ENCODE measurements at places on chromosomes 12 and 14.

DNA sequence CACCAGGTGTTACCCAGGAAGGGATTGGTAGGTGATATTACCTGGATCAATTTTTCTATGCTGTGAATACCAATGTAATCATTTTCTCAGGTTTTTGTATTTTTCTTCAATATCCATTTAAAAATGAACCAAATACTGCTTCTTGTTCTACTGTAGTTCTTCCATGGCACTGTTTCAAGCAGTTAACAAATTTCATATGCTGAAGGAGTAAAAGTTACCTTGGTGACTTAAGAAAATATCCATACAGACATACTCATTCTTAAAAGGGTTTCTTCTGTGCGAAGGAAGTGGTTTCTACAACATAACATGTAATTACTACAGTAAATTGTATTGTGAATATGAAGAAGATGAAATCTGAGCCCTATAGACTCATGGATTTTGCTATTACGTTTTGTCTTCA lies 222.5 kb downstream of the TMEM117 start:
- DNase-seq: no peak

DNA sequence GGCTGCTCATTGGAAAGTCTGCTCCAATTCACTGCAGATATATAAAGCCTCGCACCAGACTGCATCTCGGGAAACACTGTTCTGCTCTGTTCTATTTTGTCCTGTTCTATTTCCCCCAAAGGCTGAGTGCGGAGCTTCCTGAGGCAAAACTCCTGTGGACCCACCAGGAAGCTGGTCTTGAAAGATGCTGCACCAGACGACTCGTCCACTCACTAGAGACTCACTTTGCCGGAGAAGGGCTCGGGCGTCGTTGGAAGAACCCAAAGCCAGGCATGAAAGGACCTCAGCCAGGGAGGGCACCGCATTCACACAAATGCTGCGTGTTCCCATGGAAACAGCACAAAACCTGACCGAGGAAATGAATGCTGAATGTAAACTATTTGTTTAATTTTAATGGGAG lies 331.2 kb upstream of the SFSWAP start:
- DNase-seq: no peak

DNA sequence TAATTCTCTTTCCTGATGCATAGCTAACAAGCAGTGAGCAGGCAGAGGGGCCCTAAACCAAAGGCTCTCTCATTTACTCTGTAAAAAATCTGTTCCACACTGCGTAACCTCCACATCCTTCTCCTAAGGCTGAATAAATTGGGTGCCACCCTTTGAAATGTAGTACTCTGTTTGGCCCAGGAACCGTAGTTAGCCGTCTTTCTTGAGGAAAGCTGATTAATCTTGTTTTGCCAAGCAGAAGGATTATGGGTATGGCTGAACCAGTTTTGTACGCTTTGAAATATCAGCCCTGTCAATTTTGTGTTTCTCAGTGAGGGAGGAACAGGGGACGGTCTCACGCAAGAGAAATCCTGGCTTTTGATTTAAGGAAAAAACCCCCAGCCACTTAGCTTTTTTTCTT lies 19.7 kb downstream of the EML1 start:
- DNase-seq: no peak

DNA sequence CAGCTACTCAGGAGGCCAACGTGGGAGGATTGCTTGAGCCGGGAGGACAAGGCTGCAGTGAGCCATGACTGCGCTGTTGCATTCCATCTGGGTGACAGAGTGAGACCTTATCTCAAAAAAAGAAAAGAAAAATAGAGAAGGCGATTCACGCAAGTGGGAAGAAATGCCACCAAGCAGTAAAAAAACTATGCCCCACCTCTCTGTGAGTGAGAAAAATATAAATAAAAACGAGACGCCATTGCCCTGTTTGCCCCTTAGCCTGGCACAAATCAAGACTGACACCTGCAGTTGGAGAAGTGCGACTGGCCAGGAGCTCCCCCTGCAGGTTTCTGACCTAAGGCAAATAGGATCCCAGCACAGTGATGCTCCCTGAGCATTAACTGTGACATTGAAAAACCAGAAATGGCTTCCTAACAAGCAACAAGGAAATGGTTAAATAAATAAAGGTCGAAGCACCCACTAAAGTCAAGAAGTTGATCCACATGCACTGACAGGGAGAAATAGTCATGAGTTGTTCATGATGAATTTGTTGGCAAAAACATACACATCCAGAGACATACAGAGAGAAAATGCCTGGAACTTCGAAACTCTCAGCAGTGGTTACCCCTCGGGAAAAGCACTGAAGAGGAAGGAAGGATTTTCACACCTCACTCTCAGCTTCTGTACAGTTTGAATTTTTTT lies 21.1 kb downstream of the GSC start:
- no peak for DNase-seq

DNA sequence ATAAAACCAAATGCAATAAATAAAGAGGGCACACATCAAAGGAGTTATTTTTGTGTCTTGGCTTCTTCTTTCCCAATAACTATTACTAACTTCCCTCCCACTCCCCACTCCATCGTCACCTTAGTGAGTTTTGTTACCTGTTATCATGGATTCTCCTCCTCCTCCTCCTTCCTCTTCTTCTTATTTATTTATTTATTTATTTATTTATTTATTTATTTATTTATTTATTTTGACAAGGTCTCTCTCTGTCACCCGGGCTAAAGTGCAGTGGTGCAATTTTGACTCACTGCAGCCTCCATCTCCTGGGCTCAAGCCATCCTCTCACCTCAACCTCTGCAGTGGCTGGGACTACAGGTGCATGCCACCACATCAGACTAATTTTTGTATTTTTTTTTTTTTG lies 26.4 kb downstream of the WIF1 start:
- DNase-seq: no peak

GRCh38 chr14:89209558-89209957 lies 207.5 kb downstream of the FOXN3 start:
- DNase-seq: no peak

DNA sequence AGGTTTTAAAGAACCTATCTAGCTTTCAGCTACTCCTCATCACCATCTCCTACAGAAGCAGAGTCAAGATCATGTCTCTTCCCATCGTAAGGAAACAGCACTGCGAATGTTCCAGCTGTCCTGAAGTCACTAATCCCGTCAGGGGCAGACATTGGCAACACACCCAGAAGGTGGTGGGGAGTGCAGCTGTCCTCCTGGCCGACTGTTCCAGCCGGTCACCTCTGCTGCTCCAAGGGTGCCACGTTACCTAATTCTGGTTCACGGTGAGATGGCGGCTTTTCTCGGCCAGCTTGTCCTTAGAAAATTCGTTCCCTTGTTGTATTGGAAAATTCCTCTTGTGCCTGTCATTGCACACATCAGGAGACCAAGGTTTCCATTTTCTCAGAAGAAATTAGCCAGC lies 196.2 kb downstream of the ZFP36L1 start:
- no peak for DNase-seq

GRCh38 chr12:104237930-104238329 lies 22.4 kb downstream of the TXNRD1 start:
- no peak for DNase-seq

- no peak for DNase-seq
These were observed 56.2 kb upstream of the TSPAN9 start for GRCh38 chr12:3020850-3021435.

GRCh38 chr14:93496856-93497741 lies 66.4 kb downstream of the UNC79 start:
- no peak for DNase-seq

DNA sequence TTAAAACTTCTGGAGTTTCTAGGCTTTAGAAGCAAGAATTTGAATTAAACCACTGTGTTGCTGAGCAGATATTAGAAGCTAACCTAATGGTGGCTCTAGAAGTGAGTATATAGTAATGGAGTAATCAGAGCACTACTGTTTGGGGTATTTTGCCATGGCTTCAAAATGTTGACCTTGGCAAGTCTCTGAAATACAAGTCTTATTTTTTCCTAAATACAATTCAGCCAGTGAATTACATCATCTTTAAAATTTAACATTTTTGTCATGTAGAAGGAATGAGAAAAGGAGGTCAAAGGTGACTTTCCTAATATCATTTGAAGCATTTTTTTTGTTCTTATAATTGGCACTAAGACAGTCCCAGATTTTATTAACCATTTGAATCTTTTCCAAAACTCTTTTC lies 25.2 kb downstream of the PMCH start:
- DNase-seq: no peak

DNA sequence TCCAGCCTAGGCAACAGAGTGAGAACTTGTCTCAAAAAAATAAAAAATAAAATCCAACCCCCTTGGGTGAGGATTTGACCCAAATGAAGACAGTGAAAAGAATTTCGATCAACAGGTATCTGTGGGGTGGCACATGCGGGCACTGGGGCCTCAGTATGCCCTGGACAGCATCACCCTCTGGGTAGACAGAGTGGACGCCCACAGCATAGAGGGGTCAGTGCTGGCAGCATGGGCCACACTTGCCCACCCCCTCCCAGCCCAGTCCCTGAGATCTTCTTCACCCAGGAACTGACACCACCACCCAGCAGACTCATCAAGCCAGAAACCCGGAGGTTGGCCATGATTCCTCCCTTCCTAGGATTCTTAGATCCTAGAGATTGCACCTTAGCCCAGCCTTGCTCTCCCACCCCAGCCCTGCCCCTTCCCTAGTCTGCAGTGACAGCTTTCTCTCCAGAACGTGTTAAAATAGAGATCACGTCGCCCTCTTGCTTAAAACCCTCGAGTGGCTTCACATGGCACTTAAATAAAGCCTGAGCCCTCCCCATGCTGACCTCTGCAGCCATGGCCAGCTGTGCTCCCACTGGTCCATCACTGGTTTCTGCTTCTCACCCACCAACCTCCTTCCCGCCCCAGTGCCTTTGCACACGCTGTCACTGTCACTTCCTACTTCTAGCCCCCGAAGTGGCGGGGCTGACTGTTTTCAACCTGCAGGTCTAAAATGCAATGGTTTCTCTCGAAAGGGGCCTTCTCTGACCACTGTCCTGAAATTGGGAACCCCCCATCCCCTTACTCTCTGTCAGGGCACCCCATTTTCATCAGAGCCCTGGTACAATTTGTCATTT lies 26.2 kb upstream of the DYNC1H1 start:
- DNase-seq: no peak

DNA sequence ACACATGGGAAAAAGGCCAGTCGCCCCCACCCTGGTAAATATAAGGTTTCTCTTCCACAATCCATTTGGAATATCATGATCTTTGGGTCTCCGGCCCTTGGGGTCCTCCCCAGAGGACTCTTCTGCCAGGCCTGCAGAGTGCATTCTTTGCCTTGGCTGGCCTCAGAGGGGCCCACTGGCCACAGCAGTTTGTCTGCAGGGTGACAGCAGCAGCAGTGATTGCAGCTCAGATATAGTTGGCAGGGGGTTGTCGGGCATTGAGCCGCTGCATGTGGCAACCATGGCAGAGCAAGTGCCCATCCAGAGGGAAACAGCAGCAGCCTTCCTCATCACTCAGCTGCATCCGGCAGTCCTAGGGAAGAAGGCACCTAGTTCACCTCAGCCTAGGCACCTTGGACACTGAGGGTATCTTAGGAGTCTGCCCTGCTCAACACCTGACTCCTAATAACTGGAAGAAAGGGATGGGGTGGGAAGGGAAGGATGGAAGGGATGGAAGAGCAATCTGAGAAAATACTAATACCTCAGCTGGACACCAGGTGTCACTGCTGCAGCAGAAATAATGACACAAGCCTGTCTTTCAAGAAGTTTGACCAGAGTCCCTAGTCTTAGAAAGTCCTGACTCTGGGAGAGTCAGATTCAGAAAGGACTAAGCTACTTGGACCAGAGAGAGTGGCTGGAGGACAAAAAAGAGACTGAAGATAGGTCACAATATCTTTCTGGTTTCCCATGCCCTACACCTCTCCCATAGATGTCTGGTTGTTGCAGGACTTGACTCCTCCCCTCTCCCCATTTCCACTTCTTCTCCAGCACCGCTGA lies 8.9 kb downstream of the AJUBA start:
- peak; percentile 27 for DNase-seq

- DNase-seq: no peak
These were observed 2.7 kb downstream of the ART4 start for GRCh38 chr12:14840616-14841015.

DNA sequence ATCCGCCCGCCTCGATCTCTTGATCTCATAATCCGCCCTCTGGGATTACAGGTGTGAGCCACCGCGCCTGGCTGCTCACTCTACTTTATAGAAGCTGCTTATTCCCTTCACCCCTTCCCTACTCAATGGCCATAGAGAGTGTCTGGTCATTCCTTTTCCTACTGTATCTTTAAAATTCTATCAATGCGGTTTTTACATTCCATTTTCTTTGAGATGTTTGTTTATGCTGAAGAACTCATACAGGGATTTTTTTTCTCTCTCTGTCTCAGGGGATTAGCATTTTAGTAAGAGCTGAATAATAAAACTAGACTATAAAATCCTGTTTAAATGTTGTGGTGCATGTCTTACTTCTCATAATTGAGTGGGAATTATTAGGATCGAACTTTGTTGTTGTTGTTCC lies 218.6 kb upstream of the FOXN3 start:
- DNase-seq: no peak

- DNase-seq: no peak
These were observed 9.4 kb upstream of the GPR68 start for GRCh38 chr14:91253795-91254323.

GRCh38 chr14:93132472-93133065 lies 16.8 kb upstream of the ITPK1 start:
- no peak for DNase-seq

- DNase-seq: no peak
These were observed 78.2 kb upstream of the PIK3C2G start for GRCh38 chr12:18183141-18183540.

- DNase-seq: no peak
These were observed 20.1 kb upstream of the RPLP0 start for GRCh38 chr12:120220838-120221575.

DNA sequence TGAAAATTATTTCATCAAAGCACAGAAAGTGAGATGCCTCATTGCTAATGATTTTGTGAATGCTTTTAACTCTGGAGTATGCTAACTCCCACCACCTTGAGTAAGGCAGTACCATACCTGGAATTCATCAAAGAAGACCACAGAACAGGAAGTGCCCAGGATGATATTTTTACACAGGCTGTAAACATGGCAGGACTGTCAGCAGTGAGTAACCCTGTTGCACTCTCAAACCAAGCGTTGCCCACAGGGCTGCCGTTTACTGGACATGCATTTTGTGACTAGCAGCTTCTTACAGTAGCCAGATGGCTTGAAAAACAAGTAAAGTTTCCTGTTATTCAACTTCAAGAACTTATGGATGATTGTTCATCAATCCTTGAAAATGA lies 42.4 kb downstream of the RALGAPA1 start:
- DNase-seq: no peak

GRCh38 chr14:25826105-25826504 lies 771.7 kb downstream of the NOVA1 start:
- no peak for DNase-seq

DNA sequence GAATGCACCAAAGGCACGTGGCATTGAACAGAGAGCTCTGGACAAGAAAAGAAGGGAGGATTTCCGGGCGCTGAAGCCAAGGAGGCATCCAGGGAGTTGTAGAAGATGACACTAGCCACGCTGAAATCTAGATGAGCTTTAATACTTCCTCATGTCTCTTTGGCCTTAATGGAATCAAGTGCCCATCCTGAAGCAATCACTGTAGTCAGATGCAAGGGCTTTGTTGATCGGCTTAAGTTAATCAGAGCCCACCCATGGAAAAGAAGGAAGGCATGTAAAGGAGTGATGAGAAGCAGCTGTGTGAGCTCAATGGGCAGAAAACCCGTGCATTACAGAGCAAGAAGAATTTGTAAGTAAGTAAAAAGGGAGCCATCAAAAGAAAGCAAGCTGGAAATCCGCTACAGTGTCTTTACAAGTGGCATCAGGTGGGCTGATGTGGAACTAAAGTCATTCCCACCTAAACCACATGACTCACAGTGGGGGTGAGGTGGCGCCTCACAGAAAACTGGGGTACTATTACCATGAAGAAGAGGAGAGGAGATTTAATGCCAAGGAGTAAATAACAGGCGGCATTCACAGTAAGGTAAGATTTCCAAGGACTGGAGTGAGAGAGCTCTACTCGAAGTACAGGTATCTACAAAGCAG lies 48.4 kb downstream of the NDUFA12 start:
- no peak for DNase-seq
